Activated CD8-positive, alpha-beta memory T cell treated with anti-CD3 and anti-CD28 coated beads for 48 hours (primary cell): ENCODE measurements at places on chromosomes 1 and 21.

GRCh38 chr1:47181095-47181954 lies 8.5 kb downstream of the PDZK1IP1 start:
- no peak for DNase-seq

GRCh38 chr21:26965040-26965906 lies 1.6 kb downstream of the ADAMTS5 start:
- no peak for DNase-seq

GRCh38 chr21:35932232-35932911 lies 128.0 kb downstream of the SETD4 start:
- no peak for DNase-seq

DNA sequence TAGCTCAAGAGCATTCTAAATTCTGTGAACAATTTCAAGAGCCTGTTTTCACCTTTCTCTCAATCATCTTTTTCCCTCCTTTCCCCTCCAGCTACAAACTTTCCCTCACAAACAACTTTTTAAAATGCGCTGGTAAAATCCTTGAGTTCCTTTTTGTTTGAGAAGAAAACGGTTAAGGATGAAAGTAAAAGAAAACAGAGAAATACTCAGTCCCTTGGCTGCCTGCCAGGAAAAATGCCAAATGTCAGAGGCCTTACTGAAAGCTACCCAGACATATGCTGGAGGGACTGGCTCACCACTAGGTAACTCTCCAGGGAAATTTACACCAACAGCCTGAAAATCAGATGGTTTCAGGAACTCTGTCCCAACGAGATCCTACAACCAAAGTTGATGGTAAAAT lies 11.0 kb upstream of the SERBP1 start:
- DNase-seq = no peak

GRCh38 chr1:19489996-19490395 lies 4.7 kb upstream of the CAPZB start:
- no peak for DNase-seq

GRCh38 chr1:26469558-26469957 lies 2.7 kb upstream of the HMGN2 start:
- DNase-seq = no peak

DNA sequence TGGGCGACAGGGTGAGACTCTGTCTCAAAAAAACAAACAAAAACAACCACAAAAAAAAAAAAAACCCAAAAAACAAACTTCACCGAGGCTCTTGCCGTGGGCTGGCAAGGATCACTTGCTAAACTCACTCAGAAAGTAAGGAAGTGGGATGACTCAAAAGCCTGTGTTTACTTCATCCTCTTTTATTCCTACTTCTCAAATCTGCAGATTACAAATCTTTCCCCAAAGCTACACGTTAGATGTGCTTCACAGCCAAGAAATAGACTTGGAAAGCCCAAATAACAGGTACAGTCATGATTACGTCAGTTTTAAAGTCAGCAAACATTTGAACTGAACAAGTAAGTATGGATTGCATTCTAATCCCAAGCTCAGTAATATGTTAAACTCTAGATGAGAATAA lies 359.3 kb downstream of the ADGRL2 start:
- no peak for DNase-seq

DNA sequence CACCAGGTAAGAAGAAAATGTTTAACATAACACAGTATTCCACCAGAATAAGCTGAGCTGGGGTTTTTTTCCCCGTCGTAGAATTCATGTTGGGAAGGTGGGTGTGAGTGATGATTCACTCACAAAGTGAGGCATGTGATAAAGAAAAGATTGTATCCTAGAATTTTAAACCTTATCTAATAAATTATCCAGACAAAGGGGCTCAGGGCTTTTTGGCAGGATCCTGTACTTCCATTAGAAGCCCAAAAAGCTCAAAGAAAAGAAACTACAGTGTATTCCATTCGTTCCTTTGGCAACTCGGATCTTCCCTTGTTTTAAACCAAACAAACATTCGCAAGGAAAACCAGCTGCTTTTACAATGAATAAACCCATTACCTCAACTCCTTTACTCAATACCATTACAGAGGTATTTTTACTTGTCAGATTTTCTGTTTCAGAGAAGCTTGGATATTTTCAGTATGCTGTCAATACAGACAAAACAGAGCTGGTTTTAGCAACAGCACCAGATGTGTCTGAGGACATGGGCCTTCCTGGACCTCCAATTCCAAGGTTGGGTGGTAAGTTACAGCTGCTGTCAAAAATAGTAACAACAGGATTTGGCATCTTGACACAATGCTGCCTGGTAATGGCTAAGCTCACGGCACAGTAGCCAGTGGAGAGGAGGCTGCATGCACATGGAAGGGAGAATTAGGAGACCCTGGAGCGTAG lies 159.9 kb upstream of the RUNX1 start:
- DNase-seq = no peak

DNA sequence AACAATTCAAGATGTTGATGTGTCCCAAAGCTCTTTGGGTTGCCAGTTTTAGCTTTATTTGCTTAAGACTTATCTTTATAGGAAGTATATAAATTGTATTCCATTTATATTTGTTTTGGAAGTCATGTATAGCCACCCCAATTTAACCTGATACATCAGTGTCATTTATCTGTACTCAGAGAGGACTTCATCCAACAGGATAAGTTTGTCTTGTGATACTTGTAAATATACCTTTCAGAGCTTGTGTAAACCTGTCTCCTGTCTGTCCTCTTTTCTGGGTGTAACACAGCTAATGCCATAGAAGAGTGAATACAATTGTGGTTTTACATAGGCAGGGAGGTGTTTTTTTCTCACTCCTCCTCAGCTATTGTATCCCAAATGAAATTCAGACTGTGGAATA lies 10.4 kb downstream of the PTGFR start:
- DNase-seq = no peak

DNA sequence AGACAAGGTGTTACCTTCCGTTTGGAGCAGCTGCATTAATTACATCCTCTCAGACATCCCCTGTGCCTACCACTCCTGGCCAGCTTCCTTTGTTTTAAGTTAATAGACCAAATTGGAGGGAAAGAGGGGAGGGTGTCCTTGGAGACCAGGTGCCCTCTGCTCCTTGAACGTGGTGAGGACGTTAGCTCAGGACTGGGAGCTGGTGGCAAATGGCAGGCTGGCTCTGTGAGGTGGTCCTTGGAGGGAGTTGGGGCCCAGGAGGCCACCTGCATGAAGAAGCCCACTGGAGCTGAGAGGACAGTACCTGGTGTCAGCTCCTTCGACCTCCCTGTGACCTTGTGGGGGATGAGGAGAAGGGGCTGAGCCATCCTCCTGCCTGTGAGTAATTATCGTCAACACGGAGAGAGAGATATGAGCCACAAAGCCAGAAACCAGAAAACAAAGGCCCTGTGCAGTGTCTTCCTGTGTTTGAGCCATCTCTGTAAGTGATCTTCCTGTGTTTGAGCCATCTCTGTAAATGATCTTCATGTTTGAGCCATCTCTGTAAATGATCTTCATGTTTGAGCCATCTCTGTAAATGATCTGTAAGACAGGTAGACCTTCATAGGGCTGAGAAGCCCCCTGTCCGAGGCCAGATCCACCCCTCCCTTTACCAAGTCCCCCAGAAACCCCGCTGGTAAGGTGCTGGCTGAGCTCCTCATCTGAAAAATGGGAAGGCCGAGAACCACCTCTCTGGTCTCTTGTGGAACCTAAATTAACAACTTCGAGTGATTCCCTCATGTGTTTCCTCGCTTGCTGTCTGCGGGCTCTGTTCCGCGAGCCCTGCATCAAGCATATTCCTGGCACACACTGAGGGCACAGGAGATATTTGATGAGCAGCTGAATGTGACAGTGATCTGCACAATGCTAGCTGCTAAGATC lies 126.0 kb downstream of the CAMTA1 start:
- DNase-seq = no peak

- DNase-seq = no peak
Observed at GRCh38 chr1:230772457-230773395, 25.5 kb downstream of the CAPN9 start.

DNA sequence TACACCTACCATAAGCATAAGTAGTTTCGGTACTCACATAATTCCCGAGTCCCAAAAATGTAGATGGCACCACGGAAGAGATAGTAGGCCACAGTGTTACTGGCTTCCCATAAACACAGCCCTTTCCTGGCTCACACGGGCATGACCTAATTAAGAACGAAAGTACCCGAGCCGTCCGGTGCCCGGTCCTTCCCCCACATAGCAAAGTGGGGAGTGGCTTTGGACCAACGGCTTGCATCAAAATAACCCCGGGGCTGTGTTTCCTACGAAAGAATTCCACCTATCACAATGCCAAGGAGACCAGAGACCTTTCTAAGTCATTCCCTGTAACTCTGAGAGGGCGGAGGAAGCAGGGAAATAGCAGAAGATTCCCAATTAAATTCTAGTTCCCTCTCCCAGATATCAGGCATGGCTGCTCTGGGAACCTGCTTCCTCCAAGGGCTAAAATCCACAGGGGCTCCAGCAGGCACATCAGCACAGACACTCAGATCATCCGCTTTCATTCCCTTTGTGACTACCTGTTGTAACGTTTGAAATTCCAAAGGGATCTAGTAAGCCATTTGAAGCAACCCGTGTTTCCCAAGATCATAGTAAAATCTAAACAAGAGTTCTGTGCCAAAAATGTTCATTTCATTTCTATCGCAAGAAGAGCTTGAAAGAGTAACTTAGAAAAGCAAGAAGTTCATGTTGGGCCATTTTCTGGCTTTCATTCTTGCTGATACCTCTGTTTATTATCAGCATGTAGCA lies at the start of gene TMPRSS3:
TMPRSS3 (minus strand) TSS at position 148 of the 747 bp plus-strand sequence. CDS start 635 bp downstream, outside the sequence.
- DNase-seq = no peak
